ENCODE measurements at places on chromosomes 16 and 17.
A peak's percentile ranks its signal among the peaks of the same experiment; 100 is the strongest.

- no peak for DNase-seq
Measured at GRCh38 chr17:66126231-66126630, 65.7 kb downstream of the CEP112 start.

DNA sequence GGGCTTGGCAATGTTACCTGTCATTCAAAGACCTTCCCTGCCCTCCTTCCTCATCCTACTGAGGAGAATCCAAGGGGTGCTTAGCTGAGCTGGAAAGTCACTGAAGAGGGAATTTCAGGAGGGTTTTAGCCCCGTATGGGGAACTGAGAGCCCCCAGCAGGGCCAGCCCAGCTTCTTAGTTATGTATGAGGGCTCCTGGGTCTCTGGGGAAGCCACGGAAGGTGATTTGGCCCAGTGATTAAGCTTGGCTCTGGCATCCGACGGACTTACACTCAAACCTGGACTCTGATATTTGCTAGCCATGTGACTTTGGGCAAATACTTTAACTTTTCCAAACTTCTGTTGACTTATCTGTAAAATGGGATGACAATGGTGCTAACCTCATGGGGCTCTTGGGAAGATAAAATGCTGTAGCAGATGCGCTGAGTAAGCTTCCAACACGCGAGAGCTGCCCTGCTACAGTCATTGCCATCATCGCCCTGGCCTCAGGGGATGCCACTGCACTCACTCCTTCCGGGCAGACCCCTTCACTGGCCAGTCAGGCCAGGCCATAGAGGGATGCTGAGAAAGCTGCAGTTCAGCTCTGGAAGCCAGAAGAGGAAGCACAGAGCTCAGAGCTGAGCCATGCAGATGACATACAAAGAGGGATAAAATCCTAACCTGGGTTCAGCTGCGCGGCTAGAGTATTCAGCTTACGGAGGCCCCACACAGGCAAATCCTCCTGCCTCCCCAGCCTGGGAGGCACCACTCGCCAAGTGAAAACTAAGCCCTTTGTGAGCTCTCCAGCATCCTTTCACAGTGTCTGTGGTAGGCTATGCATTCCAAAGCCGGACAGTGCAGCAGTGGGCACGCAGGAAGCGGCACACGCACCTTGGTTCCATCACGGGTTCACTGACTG lies 44.9 kb upstream of the PIK3R6 start:
- DNase-seq = no peak

GRCh38 chr17:50170662-50171370 lies 5.0 kb downstream of the SGCA start:
- no peak for DNase-seq

DNA sequence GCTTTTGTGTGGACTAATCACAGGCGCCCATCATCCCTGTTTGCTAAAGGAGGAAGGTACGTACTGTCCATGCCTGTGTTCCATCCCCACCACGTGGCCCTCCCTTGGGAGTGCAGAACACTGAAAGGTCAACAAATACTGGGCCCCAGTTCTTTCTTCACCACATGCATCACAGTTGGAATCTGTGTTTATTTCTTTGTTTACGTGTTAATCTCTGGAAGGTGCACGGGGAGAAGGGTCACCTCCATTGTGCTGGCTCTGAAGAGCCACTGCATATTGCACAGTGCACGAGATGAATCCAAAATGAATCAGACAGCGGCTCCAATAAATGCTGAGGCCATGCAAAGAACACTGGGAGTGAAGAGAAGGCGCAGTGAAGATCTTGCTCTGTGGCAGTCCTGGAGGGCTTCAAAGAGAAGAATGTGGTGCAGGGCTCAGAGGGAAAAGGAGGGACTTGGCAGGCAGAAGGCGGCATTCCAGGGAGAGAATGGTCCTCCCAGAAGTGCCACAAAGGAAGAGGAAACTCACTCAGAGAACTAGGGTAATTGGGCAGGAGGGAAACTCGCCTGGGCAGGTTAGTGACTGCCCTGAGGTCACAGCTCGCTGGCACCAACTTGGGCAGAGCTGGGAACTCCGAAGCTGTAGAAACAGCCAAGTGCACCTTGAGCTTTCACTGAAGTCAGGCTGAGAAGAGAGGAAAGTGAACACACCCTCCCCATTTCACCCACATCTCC lies 3.7 kb downstream of the RPH3AL start:
- DNase-seq = no peak

DNA sequence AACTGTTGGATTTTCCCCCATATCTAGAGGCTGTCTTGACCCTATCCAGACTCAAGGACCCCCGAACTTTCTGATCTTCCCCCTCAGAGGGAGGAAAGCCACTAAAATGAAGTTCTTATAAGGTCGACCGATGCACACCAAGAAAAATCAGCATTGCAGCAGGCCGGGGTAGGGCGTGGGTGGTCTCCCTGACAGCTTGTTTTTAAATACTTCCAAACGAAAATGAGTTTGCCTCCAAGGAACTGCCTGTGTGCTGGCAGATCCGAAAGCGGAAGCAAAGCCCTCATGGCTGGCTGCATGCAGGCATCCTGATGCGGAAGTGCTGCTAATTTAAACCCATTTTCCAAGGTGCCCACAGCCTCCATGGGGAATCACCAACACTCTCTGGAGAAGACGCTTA lies 374.3 kb upstream of the XYLT1 start:
- no peak for DNase-seq

GRCh38 chr17:39684369-39685192 lies 3.3 kb downstream of the PGAP3 start:
- no peak for DNase-seq

DNA sequence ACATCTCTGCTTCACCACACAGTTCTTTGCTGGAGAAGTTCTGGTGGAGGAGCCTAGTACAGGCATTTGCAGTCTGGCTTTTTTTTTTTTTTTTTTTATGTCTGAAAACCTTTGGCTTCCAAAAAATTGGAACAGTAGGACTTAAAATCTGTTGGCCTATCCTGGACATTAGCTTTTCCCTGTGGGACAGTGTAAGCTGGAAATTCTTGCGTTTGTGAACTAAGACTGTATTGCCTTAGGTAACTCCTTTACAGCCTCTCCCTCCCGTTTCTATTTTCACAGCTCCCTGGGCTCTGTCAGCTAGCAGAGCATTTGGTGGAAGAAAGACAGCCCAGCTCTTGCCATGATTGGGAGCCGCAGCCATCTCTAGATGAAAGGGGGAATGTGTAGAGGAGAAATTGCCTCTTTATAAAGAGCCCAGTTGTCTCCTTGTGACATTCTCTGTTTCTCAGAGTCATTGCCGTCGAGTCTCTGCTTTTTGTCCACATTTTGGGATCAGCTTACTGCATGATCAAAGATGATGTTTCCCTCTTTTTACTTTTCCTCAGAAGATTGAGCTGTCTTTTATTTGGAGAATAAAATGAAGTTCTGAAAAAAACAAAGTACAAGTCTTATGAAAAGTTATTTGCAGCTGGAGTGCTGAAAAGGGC lies 227.5 kb downstream of the SPECC1 start:
- no peak for DNase-seq

DNA sequence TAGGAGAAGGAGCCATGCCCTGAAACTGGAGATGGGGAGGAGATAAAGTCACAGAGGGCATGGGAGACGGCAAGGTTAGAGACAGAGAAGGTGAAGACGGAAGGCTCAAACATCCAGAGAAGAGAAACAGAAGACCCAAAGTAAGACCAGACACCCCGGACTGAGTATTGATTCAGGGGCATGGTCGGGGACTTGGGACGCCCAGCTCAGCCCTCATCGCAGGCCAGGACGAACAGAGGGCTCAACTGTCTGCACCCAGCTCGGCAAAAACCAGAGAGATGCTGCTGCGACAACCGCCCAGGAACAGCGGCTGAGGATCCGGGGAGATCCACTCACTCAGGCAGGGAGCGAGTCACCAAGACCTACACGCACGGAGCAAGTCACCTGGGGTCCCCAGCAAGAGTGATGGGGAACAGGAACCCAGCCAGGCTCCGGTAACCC lies 999 bp downstream of the XYLT1 start:
- peak; percentile 28 for DNase-seq

- no peak for DNase-seq
Measured at GRCh38 chr17:1673041-1673785, 11.5 kb downstream of the PRPF8 start.

GRCh38 chr17:8925808-8926207 lies 39.7 kb downstream of the PIK3R5 start:
- no peak for DNase-seq
